ENCODE measurements at places on chromosomes 1 and 21.

GRCh38 chr1:180386745-180387367 is 115.5 kb downstream of the ACBD6 start:
- no peak for DNase-seq

DNA sequence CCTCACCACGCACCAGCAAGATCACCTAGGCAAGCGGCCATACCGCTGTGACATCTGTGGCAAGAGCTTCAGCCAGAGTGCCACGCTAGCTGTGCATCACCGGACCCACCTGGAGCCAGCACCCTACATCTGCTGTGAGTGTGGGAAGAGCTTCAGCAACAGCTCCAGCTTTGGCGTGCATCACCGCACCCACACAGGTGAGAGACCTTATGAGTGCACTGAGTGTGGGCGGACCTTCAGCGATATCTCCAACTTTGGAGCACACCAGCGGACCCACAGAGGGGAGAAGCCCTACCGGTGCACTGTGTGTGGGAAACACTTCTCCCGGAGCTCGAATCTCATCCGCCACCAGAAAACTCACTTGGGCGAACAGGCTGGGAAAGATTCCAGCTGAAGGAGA is 5.0 kb downstream of the ZNF691 start:
- DNase-seq, result no peak

DNA sequence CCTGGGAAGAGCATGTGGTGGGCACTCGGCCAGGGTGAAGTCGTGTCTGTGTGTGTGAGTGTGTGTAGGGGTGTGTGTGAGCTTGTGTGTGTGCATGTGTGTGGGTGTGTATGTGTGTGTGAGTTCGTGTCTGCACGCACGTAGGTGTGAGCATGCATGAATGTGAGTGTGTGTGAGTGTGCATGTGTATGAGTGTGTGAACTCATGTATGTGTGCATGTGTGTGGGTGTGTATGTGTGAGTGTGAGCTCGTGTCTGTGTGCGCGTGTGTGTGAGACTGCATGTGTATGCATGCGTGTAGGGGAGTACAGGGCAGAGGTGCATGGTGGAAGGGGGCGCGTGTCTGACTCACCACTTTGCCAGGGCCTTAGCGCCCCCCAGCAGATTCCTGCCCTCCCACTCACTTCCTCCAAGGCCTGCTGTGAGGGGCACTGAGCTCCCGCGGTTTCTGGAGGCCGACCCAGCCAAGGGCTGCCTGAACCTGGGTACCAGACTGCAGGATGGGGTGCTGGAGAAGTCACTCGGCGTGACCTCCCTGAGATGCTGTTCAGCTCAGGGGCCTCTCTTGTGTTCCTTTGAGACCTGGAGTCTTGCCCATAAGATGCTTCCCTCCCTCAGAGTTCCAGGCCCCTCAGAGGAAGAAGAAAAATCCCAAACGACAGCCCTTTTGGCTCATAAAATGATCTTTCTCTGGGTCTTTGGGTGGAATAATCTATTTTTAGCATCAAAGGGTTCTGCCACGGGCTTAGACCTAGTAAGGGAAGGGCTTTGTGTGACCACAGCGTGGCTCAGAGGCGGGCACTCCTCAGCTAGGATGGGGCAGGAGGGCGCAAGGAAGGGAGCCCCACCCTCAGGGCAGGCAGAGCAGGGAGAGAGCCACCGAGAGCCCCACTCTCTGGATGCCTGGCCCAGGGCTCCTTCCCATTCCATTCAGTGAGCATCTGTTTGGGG is 41.1 kb upstream of the RUNX3 start:
- no peak for DNase-seq

- no peak for DNase-seq
Observed at GRCh38 chr1:76294482-76295194, 220.1 kb downstream of the ST6GALNAC3 start.

DNA sequence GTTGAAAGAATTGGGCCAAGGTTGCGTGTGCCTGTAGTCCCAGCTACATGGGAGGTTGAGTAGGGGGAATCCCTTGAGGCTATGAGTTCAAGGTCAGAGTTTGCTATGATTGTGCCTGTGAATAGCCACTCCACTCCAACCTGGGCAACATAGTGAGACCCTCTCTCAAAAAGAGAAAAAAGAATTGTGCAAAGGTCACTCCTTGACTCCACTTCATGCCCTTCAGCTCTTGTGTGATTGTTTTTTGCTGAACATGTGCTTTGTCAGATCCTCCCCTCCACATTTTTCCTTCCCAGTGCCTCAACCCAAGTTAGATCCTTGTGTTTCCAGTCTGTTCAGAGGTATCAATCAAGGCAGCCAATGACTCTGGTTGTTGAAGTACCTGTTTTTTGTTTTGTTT is 8.5 kb downstream of the TXNIP start:
- DNase-seq, result no peak

- no peak for DNase-seq
Observed at GRCh38 chr1:158978730-158979129, 31.0 kb upstream of the IFI16 start.

GRCh38 chr1:214563881-214564280 is 12.5 kb upstream of the PTPN14 start:
- no peak for DNase-seq

GRCh38 chr21:37462087-37462861 is 95.7 kb downstream of the DYRK1A start:
- DNase-seq, result no peak

GRCh38 chr1:166905136-166905535 is 29.1 kb upstream of the TADA1 start:
- no peak for DNase-seq

- no peak for DNase-seq
Observed at GRCh38 chr1:61097317-61097716, 15.0 kb downstream of the NFIA start.

DNA sequence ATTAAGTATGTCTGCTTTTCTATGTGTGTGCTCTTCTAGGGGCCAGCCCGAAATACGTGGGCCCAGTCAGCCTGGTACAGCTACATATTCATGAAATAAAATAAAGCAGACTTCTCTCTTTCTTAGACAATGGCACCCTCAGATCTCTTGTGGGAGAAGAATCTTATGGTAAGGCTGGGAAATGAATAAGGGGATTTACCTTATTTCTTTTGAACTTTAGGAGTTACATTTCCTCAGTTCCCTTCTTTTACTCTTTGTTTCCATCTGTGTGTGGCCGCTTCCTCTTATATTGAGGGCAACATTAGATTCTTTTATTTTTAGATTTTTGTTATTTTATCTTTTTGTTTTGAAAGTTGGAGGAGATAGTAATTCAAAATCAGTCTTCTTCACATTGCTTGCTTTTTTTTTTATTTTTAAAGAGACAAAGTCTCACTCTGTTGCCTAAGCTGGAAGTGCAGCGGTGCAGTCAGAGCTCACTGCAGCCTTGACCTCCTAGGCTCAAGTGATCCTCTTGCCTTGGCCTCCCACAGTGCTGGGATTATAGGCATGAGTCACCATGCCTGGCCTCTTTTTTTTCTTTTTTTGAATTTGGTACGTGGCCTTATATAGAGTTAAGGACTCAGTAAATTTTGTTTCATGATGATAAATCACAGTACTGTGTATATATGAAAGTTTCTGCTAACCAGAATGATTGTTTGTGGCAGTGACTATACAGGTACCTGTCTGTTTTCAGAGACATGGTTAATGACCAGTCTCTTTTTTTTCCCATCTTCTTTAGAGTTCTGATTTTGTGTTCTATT is 9.1 kb downstream of the LAMC1 start:
- no peak for DNase-seq

GRCh38 chr1:230891413-230891812 is 23.1 kb upstream of the C1orf198 start:
- DNase-seq, result no peak

DNA sequence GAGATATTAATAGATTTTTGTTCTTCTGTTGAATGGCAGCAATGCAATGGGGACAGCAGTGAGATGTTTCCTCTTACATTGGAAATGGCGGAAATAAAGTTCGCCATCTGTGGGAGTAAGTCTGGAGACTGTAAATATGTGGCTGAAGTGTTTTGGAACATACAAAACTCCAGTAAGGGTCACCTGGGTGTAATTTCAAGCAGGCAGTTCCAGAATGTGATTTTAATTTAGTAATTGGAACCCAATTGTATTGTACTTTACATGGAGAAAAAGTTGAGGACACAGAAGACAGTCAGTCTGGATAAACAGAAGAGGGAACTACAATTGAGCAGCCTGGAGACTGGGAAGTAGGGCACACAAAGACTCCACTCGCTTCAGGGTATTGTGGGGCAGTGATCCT is 108.6 kb downstream of the NTMT2 start:
- DNase-seq, result no peak

- no peak for DNase-seq
Observed at GRCh38 chr1:17741052-17741451, 14.1 kb upstream of the ACTL8 start.

- DNase-seq, result peak; percentile 59
Observed at GRCh38 chr1:35555601-35556477, 1.4 kb downstream of the KIAA0319L start.

GRCh38 chr1:86487811-86488141 is 19.0 kb downstream of the CLCA1 start:
- DNase-seq, result no peak

DNA sequence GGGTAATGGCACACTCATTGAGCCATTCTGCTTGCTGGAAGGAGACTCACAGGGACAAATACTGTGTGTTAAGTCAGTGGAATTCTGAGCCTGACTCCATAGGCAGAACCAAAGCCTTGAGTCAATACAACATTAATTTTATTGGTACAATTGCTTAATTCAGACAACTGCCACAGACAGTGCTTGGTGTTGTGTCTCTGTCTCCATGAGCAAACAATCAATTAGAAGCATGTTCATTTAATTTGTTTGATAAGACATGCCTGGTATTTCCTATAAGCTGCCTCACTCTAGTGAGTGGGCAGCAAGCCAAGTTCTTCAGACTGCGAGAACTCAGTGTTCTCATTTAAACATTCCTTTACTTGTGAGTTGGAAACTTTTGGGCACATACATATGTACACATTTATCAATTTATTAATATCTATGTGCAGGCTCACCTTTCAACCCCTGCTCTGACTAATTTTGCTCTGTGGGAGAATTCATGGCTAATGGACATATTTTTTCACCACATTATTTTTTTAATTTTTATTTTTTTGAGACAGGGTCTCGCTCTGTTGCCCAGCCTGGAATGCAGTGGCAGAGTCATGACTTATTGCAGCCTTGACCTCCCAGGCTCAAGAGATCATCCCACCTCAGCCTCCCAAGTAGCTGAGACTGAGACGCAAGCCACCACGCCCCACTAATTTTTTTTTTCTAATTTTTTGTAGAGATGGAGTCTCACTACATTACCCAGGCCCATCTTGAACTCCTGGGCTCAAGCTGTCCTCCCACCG is 4.5 kb upstream of the SRSF10 start:
- no peak for DNase-seq

DNA sequence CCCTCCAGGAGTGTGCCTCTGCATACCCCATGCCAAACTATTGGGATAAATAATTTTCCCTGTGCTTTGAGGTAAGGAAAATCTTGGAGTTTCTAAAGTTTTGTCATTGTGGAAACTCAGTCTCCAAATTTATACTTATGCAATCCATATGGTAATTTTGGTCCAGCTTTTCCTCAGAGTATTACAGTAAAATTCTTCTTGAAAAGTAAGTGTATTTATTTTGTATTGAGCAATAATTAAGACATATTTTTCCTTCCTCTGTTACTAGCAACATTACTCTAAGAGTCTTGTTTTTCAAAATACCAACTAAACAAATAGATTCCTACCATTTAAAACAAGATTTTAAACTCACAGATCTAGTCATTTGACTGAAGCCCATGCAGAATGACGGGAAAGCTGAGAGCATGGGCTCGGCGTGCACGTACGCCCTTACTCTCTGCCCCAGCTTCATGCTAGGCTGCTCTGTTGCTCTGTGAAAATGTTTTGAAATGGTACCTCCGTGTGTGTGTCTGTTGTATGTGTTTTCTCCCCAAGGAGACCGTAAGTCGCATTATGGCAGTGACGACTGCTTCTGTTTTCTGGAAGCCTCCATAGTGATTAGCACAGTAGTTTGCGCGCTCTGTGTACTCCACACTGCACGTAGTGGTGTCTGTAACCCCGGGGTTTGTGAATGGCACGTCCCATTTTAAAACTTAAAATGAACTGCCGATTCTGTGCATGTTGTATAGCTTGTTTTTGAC is 165.3 kb downstream of the SDCCAG8 start:
- peak; percentile 39 for DNase-seq

DNA sequence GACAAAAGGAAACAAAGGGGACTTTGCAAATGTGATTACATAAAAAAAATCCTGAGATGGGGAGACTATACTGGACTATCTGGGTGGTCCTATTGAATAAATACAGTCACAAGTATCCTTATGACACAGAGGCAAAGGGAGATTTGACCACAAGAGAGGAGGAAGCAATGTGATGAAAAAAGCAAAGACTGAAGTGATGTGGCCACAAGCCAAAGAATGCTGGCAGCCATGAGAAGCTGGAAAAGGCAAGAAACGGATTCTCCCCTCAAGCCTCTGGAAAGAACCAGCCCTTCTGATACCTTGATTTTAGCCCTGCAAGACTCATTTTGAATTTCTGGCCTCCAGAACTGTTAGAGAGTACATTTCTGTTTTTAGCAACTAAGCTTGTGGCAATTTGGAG is 36.4 kb downstream of the OLFML2B start:
- DNase-seq, result no peak

DNA sequence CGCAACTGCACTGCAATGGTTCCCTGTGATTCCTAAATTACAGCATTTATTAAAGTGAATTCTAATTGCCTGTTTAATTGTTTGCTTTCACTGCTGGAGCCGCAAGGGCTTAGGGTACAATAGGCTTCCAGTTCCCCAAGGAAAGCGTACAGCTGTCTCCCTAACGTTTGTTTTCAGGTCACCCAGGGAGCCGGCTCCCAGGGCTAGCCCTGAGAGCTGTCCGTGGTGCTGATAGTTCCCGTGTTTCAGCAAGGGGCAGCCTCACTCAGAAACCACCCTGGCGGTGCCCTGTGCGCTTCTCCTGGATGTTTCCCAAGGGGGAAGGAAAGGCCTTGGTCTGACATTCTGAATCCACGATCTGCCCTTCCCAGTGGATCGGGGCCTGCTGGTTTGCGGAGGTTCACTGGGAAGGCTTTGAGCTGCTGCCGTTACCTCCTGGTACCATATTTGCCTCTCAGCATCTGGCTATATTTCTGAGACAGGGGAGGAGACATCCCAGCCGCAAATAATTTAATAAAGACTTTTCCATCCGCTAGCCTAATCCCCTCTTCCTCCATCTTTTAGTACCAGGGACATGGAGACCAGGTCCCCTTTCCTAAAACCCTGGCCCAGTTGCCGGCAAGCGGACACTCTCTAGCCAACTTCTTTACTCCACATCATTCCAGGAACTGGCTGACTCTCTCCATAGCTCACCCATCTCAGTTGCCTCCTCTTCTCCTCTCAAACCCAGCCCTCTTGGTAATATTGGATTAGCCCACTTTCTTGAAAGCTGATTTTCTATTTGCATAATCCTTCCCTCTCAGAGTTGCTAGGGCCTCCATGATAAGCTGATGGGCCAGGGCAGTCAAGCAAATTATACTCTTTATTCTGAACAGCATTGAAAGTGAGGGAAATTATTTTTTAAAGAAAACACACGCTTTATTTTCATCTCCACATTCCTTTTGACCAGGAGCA is 149.0 kb downstream of the IGSF21 start:
- DNase-seq, result no peak

GRCh38 chr1:110485725-110486124 is 33.2 kb downstream of the KCNA10 start:
- no peak for DNase-seq

All from DMS 273 treated with DMSO at 0.1 percent for 48 hours (cell line).